ENCODE measurements at places on chromosomes 3 and 15. TPM values are rescaled to one million over a fixed set of nuclear protein-coding genes. Genes with fewer than 3 reads are reported as not detected.

GP5 gene
- 0.43 TPM for total RNA-seq

FBXO40 gene
- total RNA-seq = not detected

TIMP4 gene
- total RNA-seq = not detected

NTRK3 gene
- 4.0 TPM for total RNA-seq

ILDR1 gene
- total RNA-seq = not detected

FES gene
- 91.4 TPM for total RNA-seq

TGFBR2 gene
- 45.0 TPM for total RNA-seq

SCAMP5 gene
- total RNA-seq = 11.4 TPM

SHF gene
- 22.3 TPM for total RNA-seq
